ENCODE measurements at places on chromosomes 7 and 10.

GRCh38 chr7:102318482-102318971 is 31.9 kb downstream of the SH2B2 start:
- DNase-seq, result no peak

DNA sequence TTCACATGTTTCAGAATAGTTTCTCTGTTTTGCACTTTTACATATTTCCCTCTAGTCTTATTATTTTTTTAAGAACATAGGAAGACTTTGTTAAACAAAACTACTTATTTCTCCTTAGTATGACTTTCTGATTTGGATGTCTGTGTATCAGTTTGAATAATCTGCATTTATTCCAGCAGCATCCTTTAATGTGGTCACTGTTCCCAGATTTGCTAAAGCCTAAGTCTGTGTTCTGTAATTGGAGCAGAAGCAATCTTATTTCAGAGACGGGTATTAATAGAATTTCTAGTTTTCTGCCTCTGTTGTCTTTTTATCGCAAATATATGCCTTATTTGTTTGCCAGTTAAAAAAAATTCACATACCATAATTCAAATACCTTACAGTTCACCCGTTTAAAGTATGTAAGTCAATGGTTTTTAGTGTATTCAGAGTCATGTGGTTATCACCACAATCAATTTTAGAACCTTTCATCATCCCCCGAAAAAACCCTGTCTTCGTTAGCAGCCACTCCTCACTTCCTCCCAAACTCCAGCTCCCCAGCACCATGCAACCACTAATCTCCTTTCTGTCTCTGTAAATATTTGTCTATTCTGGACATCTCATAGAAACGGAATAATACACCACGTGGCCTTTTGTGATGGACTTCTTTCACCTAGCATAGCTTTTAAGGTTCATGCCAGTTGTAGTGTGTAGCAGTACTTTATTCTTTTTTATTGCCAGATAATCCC is 58.7 kb downstream of the INPP5F start:
- DNase-seq, result no peak

DNA sequence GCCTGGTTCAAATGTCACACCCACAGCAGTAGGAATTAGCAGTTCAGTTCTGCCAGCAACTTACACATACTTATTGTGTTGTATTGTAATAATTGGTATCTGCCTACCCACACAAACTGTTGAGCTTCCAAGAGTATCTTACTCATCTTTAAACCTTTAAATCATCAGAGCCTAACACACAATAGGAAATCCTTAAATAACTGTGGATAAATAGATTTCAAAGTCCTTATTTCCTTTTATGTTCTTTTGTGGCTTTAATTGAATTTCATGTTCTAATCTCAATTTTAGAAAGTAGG is 3.9 kb downstream of the CASD1 start:
- DNase-seq, result no peak

- DNase-seq, result no peak
These were observed 42.0 kb upstream of the PPP2R2D start for GRCh38 chr10:131858583-131859340.

GRCh38 chr10:110725801-110726630 is 81.9 kb downstream of the RBM20 start:
- DNase-seq, result no peak

GRCh38 chr7:2028733-2029132 is 204.0 kb downstream of the MAD1L1 start:
- DNase-seq, result no peak

- DNase-seq, result no peak
These were observed 732.4 kb downstream of the IPMK start for GRCh38 chr10:57535306-57535705.

DNA sequence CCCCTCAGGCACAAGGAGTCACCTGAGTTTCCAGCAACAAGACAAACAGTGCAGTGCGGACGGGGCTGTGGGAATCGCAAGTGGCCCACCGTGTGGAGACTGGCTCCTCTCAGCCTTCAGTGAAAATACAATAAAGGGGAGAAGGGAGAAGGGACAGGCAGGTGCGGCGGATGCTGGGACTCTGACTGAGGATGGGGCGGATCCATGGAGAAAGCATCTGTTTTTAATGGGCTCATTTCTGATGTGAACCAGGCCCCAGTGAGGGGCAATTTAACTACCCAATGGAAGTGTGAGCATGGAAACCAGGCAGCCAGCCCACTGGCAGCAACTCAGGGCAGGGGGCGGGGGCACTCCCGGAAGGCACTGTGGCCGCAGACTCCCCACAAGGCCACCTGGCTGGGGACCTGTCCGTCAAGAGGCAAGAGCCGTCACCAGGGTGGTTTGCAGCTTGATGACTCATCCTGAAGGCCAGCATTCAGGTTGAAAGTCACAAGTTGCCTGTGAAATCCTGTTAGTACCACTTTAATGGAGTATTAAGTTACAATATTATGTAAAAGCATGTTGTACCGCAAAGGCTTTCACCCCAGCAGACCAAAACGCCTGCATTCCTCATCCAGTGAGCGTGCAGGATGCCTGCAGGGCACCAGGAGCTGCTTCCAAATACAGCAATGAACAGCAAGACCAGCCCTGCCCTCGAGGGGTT is 476.4 kb downstream of the PTPRN2 start:
- DNase-seq, result no peak

GRCh38 chr7:16744518-16745250 is 8.9 kb upstream of the TSPAN13 start:
- DNase-seq, result no peak

- DNase-seq, result no peak
These were observed 68.0 kb downstream of the THNSL1 start for GRCh38 chr10:25084447-25084846.

DNA sequence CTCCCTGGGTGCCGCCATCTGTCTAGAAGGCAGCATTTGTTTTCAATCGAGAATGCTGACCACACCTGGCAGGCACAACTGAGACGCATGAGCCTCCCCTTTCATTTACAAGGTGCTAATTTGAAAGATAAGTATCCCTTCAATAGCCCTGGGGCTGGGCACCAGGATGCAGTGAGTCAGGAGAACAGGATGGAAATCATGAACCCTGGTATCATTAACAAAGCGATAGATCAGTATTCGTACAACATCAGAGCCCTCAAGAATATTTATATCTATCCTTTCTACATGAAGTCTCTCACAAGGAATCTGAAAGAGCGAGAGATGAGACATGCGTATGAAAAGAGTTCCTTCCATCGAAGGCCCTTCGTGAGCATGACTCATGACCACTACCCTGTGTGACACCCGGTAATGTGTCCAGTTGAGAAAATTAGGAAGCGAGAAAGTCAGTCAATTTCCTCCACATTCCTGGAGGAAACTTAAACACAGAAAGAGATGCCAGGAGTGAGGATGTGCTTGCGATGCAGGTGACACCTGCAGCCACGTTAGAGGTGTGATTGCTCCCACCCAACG is 123.1 kb upstream of the PITRM1 start:
- DNase-seq, result no peak

DNA sequence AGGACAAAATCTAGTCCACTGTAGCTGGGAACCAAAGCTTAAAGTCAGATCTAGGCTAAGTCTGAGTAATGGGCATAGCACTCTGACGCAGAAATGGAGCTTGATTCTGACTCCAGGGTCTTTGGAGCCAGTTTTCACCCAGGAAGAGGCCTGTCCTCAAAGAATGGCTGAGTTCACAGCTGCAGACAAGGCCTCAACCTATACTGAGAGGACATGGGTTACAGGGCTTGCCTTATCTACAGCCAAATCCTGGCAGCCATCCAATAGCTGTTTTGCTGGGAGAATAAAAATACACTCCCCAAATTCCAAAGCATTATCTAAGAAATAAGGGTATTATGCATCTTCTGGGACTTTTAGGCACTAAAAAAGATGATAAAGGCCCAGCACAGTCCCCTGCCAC is 154.8 kb downstream of the RAPGEF5 start:
- no peak for DNase-seq

DNA sequence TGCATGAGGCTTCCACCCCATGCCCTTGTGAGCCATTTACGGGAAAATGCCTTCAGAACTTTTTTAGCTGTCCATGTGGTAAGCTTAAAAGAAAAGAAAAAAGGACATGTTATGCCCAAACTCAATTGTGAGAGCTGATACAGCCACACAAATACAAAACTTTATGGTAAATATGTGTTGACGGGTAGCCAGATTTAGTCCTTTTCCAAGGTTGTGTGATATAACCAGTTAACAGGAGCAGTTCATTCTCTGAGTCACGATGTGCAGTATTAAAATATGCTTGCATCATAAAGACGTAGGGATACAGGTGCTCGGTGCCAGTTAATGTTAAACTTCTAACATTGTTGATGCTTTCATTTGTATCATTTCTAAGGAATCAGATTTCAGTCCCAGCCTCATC is 350.4 kb downstream of the DNAJB6 start:
- DNase-seq, result no peak

DNA sequence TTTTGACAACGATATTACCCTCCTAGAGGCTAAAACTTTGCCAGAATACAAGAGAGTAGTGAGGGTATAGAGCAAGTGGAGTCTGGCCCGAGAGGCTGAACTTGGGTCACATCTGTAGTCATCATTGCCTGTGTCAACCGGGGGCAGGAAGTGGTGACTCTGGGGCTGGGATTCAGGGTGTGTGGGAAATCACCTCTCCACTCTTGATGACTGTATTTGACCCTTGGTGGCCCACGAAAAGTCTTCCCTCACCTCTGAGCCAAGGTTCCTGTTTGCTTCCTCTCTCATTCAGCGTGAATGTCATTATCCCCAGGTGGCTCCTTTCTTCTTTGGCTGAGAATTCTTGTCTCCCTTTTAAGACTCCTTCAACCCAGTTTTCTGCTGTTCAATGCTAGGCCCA is 240.4 kb downstream of the ABCA13 start:
- no peak for DNase-seq

All from effector CD8-positive, alpha-beta T cell (primary cell).